ENCODE measurements at places on chromosomes 11 and 22.
A peak's percentile ranks its signal among the peaks of the same experiment; 100 is the strongest.

DNA sequence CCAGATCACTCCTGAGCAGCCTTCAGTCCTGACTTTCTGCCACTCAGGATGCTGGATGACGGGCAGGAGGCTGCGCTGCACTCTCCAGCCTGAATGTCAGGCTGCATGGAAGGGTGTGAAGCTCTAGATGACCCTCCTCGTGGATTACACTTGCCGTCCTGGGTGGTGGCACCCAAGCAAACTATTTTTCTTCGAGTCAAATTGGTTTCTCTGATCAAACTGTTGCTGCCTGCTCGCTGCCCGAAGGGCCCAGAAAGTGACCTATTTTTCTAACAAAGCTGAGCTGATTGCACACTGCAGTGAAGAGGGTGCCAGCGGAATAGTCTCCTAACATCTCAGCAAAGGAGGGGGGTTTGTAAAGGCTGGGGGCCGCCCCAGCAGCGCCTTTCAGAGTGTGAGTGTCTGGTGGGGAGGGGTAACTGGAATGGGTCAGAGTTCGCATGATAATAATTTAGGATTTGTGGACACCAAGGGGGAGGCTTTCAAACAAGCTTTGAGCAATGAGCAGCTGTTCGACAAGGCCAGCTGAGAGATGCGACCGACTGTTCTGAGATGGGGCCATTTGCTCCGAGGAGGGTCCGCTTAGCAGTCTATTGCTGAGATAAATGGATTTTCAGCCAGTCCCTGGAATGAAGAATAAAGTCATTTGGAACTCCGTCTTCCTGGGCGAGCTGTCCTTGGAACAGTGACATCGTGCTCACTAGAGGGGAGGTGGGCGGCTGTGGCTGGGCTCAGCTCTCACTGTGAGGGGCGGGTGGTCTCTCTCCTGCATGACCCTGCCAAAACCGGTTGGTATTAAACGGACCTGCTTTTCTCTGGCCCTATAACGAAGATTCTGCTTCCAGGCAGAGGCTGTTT, 537.6 kb downstream of the BRD1 start:
- DNase-seq = no peak

DNA sequence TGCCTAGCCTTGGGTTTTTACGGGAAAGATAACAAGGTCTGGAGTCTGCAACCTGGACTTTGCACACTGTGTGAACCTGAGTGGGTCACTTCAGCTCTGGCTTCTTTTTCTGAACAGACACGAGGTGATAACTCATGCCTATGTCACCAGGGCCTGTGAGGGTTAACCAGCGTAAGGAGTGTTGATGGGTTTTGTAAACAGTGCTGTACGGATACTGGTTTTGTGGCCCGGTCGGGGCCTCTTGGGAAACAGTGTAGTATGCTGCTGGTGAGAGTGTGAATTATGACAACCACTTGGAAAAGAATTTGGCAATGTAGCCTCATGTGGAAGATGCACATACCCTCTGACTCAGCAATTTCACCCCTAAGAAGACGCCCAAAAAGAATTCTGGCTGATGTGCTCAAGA, 266.8 kb downstream of the MN1 start:
- DNase-seq = no peak

DNA sequence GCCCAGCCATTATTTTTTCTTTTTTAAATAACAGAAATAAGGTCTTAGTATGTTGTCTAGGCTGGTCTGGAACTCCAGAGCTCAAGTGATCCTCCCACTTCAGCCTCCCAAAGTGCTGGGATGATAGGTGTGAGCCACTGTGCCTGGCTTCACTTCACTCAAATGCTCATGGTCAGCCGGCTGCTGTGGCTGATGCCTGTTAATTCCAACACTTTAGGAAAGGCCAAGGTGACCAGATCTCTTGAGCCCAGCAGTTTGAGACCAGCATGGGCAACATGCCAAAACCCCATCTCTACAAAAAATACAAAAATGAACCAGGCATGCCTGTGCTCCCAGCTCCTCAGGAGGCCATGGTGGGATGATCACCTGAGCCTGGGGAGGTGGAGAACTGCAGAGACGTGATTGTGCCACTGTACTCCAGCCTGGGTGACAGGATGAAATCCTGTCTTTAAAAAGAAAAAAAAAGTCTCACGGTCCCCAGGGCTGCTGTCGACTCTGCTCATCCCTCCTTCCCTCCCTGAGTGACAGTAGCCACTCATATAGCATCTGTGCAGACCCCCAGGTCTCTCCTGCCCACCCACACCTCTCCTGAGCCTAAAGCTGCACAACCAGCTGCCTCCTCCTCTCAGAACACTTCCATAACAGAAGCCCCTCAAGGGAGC, 3.6 kb downstream of the YDJC start:
- DNase-seq = no peak

- DNase-seq = no peak
These were observed 6.0 kb downstream of the SYN3 start for GRCh38 chr22:33051960-33052839.

GRCh38 chr22:42268852-42269410, 1.5 kb downstream of the TCF20 start:
- no peak for DNase-seq

GRCh38 chr11:95985174-95985808, 61.4 kb upstream of the MTMR2 start:
- no peak for DNase-seq

DNA sequence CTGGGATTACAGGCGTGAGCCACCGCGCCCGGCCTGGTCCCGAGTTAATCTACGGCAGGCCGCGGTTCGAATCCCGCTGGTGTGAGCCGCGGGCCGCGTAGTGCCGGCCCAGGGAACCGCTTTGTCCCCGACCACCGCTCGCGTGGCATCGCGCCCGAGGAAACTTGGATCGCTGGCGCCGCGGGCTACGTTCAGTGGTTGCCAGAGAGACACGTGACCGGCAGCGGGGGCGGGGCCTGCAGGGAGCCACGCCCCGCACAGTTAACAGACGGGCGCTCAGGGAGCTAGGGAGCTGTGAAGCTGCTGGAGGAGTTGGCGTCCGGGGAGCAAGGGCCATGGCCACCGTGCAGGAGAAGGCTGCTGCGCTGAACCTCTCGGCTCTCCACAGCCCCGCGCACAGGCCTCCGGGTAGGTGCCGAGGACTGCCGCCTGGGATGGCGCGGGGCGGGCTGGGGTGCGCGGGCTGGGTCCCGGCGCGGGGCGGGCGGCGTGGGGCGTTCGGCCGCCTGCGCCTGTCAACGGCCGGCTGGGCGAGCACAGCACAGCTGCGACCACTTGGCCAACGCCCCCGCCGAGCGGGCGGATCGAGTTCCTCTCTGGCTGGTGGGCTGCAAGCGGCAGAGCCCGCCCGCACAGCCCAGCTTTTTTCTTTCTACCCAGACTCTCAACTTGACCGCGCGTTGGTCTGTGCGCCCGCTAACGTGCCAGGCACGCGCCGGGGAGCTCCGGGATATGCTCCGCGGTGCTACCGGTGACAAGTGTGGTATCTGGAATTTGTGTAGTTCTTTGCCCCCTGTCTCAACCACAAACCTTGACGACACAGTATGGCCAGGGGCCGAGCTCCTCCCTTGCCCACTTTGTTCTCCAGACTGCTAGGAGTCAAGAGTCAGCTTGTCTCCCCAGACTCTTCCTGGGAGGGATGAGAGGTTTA, at the start of gene DEPDC7:
DEPDC7 (plus strand) TSS at position 258 of the 931 bp plus-strand sequence; CDS start at position 336, 78 bp downstream.
- peak; percentile 44 for DNase-seq

- DNase-seq = no peak
These were observed 20.8 kb upstream of the DLAT start for GRCh38 chr11:112004389-112004788.

- no peak for DNase-seq
These were observed 629 bp downstream of the CCKBR start for GRCh38 chr11:6260207-6260726.

GRCh38 chr11:130150790-130151189, 8.8 kb upstream of the ST14 start:
- DNase-seq = no peak

GRCh38 chr22:36337365-36338130, 50.2 kb downstream of the MYH9 start:
- DNase-seq = no peak

- no peak for DNase-seq
These were observed 81.6 kb downstream of the FLI1 start for GRCh38 chr11:128775468-128775867.

GRCh38 chr11:2447253-2447950, 2.6 kb downstream of the KCNQ1 start:
- no peak for DNase-seq

DNA sequence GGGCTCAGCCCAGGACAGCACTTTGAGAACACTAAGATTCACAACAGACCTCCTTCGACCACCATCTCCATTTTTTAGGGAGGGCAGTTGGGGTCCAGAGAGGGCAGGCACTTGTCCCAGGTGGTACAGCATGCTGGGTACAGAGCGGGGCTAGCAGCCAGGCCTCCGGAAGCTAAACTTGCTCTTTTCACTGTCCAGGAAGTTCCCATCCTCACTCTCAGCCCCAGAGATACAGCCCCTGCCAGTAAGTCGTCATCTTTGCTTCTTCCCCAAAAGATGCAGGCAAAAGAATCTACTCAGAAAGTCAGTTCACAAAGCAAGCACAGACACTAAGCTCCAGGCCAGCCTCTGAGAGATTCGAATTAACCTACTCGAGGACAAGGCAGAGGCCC, 6.7 kb upstream of the RAB3IL1 start:
- no peak for DNase-seq

- DNase-seq = no peak
These were observed 15.2 kb upstream of the MTMR2 start for GRCh38 chr11:95939091-95939490.

GRCh38 chr11:11237070-11237832, 115.8 kb downstream of the CSNK2A3 start:
- DNase-seq = no peak

DNA sequence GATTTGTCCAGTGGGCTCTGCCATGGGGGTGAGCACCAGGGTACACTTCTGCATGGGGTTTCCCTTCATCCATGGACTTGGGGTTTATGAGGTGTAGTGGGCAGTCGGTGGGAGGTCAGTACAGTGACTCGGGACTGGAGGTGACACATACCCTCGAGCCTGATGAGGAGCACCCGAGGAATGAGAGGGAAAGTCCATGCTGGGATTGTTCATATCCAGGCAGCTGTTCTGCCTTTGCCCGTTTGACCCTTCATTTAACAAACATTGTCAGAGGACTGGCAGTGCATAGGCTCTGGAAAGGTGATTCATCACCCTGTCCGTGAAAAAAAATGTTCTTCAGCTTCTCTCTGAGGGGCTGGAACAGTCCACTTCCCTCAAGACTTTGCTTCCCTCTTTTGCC, 2.7 kb downstream of the NAV2 start:
- DNase-seq = no peak

DNA sequence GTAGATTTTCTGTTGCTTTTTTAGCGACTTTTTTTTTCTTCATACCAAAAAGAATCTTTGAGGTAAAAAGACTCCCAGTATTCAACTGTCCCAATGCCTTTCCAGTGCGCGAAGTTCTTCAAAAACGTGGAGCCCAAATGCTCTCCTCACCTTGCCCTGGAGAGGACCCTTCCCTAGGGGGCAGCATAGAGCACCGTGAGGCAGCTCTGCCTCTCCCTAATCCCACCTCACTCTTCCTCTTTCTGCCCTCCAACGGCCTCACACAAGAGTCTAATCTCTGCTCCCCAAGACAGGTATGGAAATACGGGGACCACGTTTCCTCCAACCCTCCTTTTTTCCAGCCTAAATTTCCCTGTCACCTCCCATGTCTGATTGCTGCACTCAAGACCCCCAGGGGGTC, 117.5 kb upstream of the ALX4 start:
- no peak for DNase-seq

GRCh38 chr11:115653926-115654325, 149.7 kb upstream of the CADM1 start:
- no peak for DNase-seq

- no peak for DNase-seq
These were observed 30.6 kb downstream of the ADAMTS8 start for GRCh38 chr11:130397780-130398179.

Data from stimulated activated CD4-positive, alpha-beta T cell treated with anti-CD3 and anti-CD28 coated beads, Interleukin-15, amount 100 ng/mL, for 1 hour (primary cell).